Ecto neural progenitor cell (in vitro differentiated cells): ENCODE measurements at places on chromosomes 3 and 15.

GRCh38 chr3:98519351-98519750, 3.4 kb downstream of the CLDND1 start:
- DNase-seq, result no peak

- no peak for DNase-seq
These were observed 12.7 kb upstream of the KBTBD8 start for GRCh38 chr3:66985336-66985920.

- DNase-seq, result no peak
These were observed 26.7 kb downstream of the PLD1 start for GRCh38 chr3:171783626-171784025.

GRCh38 chr3:30743641-30744317, 137.4 kb downstream of the TGFBR2 start:
- no peak for DNase-seq

DNA sequence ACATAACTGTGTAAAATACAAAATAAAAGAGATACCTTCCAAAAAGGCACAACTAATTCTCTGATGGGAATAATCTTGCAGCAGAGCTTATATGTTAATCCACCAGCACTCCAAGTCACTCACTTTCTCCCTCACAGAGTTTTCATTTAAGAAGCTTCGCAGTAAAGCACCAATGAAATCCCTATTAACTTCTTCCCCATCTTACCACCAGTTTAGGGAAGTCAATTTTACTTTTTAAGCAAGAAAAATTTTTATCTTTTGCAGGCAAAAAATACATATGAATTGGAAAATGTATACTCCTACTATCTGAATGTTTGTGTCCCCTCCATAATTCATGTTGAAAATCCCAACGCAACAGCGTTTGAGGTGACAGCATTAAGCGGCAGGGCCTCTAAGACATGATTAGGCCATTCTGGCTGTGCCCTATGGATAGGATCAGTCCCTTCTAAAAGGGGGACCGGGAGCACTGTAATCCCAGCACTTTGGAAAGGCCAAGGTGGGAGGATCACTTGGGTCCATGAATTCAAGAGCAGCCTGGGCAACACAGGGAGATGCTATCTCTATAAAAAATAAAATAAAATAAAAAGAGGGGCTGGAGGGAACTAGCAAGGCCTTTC, 435.8 kb downstream of the SHQ1 start:
- DNase-seq, result no peak
